ENCODE measurements at places on chromosomes 7 and 10.
A peak's percentile ranks its signal among the peaks of the same experiment; 100 is the strongest.

DNA sequence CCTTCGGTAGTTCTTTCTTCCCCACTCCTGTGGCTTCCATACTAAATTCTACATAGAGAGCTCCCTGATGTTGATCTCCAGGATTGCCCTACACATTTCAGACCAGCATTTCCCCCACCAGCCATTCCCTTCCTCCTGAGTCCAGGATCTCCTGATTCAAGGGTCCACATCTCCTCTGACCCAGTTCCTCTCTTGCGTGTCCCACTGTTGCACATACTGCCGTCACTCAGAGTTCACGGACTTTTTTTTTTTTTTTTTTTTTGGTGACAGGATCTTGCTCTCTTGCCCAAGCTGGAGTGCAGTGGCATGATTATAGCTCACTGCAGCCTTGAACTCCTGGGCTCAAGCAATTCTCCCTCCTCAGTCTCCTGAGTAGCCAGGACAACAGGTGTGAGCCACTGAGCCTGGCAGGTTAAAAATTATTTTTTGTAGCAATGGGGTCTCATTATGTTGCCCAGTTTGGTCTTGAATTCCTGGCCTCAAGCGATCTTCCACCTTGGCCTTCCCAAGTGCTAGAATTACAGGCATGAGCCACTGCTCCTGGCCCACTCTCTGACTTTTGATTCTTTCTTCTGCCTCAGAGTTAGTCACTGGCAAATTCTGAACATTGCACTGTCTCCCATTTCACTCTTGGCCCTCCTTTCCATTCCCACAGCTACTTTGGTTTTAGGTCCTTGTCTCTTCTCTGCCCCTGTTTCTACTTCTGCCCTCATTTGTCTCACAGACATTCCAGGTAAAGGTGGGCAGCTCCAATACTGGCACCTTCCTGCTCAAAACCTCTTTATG lies 29.6 kb upstream of the ZRANB1 start:
- DNase-seq, result no peak

DNA sequence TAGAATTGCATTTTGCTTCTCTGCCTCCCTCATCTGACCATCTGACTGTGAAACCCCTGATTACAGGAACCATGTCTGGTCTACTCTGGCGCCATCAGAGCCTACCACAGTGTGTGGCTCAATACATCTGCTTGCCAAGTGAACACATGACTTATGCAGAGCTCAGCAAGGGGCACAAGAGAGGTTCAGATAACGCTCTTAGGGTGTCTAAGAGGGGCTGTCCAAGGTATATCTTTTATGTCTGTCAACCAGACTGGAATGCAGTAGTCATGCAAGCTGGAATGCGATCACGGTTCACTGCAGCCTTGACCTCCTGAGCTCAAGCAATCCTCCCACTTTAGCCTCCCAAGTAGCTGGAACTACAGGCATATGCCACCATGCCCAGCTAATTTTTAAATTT lies 10.3 kb upstream of the RRP12 start:
- DNase-seq, result no peak

- no peak for DNase-seq
Observed at GRCh38 chr10:119090968-119091367, 10.4 kb upstream of the EIF3A start.

DNA sequence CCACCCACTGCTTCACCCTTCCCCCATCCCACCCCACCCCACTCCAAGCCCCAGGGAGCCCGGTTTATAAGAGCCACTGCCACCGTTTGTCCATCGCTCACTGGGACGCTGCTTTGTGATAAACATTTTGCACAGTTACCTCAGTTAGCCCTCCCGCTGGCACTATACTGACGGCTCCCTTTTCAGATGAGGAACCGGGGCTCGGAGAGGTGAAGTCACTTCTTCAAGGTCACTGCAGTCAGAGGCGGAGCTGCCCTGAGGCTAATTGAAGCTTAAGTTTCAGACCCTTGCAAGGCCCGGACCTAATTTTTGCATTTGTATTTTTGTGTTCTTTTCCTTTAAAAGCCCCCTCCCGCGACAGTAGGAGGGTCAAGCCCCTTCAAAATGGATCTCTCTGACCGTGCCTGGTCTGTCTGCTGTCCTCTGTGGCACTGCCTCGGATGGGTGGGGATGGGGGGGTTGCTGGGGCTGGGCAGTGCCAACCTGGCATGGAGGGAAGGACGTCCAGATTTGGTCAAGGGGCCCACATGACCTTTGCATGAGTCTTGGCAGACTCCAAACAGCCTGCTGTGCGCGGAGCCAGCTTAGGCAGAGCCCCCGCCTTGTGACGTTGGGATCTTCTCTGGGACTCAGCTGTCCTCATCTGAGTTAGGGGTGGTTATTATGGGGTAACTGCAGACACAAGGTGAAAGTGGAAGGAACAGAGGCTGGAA lies 17.7 kb upstream of the NODAL start:
- DNase-seq, result no peak

DNA sequence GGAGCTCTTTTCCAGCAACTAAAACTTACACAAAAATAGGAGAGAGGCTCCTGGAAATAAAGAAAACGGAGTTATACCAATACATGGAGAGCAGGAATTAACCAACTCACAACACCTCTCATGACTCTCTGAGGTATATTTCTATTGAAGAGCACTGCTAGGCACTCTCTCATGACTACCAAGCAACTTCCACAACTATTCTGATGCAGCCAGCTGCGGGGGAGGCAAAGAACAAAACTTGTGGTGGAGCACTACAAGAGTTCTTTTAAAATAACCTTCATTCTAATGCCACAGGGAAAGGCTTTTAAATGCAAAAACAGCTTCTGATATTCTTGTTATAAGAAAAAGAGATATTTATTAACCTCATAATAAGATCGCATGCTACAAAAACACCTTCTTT lies 140.7 kb downstream of the SLC25A13 start:
- no peak for DNase-seq

DNA sequence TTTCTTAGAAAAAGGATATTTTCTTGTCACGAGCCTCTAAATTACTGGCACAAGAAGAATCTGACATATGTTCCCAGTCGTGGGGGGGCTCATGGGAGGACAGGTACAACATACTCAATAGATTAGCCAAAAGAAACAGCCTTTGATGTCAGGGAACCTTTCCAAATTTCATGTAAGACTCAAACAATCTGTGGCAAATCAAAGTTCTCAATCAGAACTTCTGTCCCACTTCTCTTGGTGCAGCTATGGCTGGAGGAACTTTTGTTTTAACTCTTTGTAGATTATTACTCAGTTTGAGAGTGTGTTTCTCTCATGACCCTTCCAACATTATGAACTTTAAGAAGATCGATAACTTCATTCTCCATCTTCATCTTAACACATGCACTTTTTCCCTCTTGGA lies 114.3 kb upstream of the ARID5B start:
- no peak for DNase-seq

- DNase-seq, result peak; percentile 11
Observed at GRCh38 chr7:103446049-103446520, at the start of gene SLC26A5. Gene SLC26A5 (minus strand): TSS chr7:103446207. CDS start chr7:103421514, 24,693 bp downstream.

- DNase-seq, result no peak
Observed at GRCh38 chr7:119436882-119437281, 836.1 kb upstream of the KCND2 start.

- DNase-seq, result no peak
Observed at GRCh38 chr7:98317366-98318040, 36.0 kb downstream of the BRI3 start.

GRCh38 chr7:7385421-7385820 lies 150.3 kb downstream of the COL28A1 start:
- no peak for DNase-seq

- peak; percentile 51 for DNase-seq
Observed at GRCh38 chr7:157010588-157011332, at the start of gene MNX1. Gene MNX1 (minus strand): TSS chr7:157010663. CDS start chr7:157010350, 313 bp downstream.

DNA sequence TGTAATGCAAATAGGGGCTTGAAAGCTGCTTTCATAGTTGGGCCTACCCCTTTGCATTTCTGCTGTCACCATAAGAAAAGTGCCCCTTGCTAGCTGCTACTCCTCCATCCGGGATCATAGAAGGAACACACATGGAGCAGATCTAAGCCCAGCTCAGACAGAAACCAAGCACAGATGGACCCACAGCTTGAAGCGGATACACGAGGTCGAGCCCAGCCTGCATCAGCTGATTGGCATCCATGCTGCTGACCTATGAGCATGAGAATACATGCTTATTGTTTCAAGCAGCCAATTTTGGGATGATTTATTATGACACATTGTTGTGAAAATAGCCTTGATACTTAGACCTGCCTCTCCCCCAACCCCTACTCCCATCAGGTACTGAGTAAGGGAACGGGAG lies 109.2 kb downstream of the ZNF467 start:
- DNase-seq, result no peak

GRCh38 chr7:142384493-142384922 lies 126.7 kb upstream of the PRSS58 start:
- DNase-seq, result peak; percentile 15

DNA sequence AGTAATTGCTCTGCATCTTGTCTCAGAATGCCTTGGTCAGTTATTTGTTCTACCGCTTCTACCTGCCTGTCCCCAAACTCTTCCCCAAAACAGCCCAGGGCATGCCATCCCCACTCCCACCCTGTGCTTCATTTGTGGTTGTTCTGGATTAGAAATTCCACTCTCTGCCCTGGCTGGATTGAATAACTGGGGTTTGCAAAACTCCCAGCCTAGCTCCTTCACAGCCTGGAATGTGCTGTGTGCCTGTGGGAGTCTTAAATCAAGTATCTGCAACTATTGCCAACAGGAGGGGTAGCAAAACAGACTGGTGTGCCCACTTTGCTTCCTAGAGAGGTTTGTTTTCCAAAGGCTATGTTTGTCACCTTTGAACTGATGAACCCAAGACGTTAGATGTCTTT lies 24.2 kb downstream of the TSPAN15 start:
- no peak for DNase-seq

DNA sequence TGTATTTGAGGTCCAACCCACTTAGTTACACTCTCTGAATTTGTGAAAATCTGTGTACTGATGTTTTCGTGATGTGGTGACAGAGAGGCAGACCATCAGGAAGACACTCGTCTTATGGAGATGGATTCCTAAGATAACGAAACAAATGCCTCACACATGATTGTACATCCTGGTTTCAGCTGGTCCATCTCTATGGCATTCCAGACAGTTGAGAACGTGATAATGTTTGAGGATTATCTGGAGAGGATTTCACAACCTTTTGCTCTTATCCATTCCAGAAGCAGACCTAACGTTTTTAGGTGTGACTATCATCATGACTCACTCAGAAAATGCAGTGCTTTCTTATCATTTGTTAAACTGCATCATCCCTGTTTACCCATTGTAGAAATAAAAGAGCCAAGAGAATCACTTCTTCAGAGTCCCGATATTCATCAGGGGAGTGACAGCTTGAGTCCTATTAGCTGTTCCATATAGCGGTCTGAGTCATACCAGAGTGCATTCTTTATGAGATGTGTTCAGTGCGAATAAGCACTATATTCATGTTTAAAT lies 74.5 kb downstream of the BMPER start:
- DNase-seq, result no peak

DNA sequence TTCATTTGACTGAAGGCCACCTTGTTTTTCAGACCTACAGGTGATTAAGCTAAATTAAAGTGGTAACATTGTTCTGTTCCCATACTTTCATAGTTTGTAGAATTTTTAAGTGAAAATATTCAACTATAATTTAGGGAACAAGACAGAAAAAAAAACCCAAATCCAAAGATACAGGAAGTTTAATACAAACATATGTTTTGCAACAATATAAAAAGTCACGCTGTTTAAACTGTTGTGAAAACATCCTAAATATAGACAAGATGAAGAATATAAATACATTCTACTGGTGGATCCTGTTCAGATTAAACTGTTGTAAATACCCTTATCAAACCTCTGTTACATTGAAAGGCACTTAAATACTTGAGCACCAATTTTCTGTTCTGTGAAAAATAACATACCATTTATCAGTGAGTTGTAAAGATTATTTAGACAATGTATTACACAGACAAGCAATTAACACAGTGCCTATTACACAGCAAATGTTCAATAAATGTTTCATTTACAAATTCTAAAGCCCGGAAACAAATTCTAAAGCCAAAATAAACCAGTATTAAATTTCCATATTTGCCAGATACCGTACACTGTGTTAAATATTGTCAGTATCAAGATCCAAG lies 14.2 kb downstream of the ASZ1 start:
- DNase-seq, result no peak

- DNase-seq, result no peak
Observed at GRCh38 chr10:11837372-11838161, 14.4 kb downstream of the PROSER2 start.

DNA sequence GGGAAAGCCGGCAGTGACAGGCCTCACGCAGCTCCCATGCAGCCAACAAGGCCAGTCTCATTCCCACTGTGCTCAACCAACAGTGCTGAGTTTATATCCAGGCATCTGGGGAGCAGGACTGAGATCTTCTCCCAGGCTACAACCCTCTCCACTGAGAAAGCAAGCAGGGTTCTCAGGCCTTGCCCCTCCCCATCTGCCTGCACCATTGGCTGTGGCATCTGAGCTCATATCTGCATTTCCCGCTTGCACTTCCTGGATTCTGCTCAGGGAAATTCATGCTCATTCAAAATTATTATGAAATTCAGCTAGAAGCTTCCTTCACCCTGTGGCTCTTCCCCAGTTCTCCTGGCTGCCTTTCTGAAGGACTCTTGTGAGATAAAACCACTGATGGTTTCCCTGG lies 1029.0 kb downstream of the GRM8 start:
- DNase-seq, result no peak

DNA sequence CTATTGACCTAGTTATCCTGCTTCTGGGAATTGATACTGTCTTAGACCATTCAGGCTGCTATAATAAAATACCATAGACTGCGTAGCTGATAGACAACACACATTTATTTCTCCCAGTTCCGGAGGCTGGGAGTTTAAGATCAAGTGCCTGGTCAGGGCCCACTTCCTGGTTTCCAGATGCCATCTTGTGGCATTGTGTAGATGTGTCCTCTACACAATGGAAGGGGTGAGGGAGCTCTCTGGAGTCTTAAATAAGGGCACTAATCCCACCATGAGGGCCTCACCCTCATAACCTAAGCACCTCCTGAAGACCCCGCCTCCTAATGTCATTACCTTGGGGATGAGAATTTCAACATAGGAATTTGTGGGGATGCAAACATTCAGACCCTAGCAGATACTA lies 62.4 kb downstream of the SLC35B4 start:
- DNase-seq, result no peak

GRCh38 chr7:116984917-116985316 lies 31.6 kb downstream of the ST7 start:
- DNase-seq, result no peak

- no peak for DNase-seq
Observed at GRCh38 chr10:101485681-101486554, 102.1 kb downstream of the POLL start.

DNA sequence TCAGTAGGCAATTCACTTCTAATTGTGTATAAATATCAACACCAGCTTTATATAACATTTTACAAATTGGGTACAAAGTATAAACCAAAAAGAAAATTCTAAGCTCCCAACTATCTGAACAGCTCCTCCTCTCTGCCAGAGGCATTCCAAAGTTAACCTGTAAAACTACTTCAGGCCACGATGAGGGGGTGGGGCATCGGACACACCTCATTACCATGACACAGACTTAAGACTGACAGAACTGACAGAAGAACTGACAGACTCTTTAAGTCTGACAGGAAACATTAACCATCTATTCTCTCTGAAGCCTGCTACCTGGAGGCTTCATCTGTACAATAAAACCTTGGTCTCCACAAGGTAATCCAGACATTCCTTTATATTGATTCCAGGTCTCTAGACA lies 12.3 kb downstream of the ESYT2 start:
- no peak for DNase-seq
